Pons (tissue), 1 donor: ENCODE measurements at places on chromosomes 5 and 9.

GRCh38 chr9:124272118-124272517, 14.4 kb downstream of the NEK6 start:
- no peak for DNase-seq

DNA sequence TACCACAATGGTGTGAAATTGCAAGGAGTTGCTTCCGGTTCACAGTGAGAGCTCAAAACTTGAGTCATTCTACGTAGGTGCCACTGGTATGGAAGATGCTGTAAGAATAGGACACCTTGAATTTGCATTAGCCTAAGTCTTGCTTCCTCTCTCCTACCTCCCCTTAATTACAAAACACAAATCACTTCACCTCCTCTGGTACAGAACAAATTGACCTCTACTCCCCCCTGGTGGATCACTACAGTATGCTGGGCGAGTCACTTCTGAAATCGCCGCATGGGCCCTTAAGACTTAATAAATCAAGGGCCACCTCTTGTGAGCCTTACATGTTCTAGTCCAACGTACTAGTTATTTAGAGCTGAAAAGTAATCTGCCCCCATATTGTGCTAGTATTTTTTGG, 145.3 kb upstream of the SMARCA2 start:
- no peak for DNase-seq

GRCh38 chr9:128048663-128049062, 18.5 kb downstream of the NAIF1 start:
- DNase-seq = no peak

GRCh38 chr9:100014846-100015245, 84.0 kb downstream of the ERP44 start:
- peak; percentile 12 for DNase-seq

DNA sequence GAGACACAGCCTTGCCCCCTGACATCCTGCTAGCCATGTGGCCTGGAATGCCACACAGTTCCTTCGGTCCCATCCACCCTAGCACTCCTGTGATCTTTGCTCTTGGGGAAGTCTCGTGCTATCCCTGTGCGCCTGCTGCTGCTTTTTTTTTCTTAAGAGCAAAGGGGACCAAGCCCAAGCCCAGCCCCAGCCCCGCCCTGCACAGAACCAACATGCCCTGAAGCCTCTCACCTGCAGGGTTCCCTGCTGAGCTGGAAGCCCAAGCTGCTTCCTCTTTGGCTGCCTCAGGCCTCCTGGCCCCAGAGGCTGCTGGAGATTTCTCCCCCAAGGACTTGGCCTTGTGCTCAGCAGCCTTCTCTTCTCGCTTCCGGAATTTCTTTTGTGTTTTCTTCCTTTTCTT, 1.8 kb downstream of the SURF6 start:
- no peak for DNase-seq

DNA sequence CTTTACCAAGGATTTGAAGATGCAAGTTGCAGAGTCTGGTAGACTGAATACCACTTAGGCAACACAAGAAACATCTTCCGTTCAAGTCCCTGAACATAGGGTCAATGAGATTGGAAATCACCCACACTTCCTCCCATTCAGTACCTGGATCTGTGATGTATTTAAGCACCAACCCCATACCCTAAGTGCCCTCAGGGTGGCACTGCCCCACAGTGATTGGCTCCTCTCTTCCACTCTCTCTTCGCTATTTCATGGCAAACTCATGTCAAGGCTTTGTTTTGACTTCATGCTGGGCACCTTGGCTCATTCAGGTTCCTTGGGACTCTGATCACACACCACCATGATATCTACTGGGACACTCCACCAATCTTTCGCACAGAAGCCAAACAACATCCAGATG, 53.7 kb downstream of the GGTA1 start:
- DNase-seq = no peak

- no peak for DNase-seq
Measured at GRCh38 chr9:38094165-38094564, 25.1 kb upstream of the SHB start.

GRCh38 chr9:4276856-4277255, 23.0 kb downstream of the GLIS3 start:
- no peak for DNase-seq

DNA sequence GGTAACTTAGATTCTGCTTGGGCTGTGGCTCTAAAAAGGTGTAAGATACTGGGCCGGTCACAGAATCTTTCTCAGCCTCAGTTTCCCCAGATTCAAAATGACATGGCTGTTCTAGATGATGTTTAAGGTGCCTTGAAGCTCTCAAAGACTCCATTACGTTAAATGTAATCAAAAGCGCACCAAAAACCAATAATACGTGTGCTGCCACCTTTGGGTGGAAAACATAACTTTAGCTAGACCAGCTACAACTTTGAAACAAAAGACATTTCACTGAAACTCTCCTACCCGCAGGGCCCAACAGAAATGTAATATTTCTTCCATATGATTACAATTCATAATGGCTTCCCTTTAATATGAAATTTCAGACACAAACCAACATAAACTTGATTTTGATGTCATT, 35.0 kb upstream of the PCSK5 start:
- peak; percentile 23 for DNase-seq

- DNase-seq = no peak
Measured at GRCh38 chr5:153352685-153353219, 137.7 kb upstream of the GRIA1 start.

DNA sequence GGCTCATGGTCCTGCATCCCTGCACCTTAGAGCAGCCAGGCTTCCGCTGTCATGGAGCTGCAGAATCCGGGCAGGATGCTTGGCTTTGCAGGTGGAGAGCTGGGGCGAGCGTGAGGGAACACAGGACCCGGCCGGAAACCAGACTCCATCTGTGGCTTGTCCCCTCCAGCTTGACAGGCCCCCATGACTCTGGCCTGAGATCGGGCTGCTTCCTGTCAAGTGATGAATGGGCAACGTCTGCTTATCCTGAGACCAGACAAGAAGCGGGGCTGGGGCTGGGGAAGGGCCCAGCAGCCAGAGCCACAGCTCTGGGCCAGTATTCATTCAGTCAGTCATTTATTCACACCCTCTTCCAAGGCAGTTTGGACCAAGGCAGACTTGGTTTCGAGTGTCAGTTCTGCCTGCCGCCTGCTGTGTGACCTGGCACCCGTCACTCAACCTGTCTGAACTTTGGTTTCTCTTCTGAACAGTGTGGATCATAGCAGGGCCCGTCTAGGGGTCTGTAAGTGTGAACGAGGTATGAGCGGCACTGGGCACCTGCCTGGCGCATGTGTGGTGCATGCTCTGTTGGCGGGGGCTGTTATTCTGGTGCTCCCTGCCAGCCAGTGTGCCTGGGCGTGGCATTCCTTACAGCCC, 37.5 kb downstream of the NEK6 start:
- no peak for DNase-seq

- peak; percentile 42 for DNase-seq
Measured at GRCh38 chr5:80255431-80255810, 427 bp downstream of the SERINC5 start.
